Aorta (tissue), 5 donors: ENCODE measurements at places on chromosomes 7 and 10. TPM values are rescaled to one million over a fixed set of nuclear protein-coding genes. Genes with fewer than 3 reads are reported as not detected.

GRCh38 chr7:26497801-26498596 lies 206.3 kb downstream of the SNX10 start:
- no peaks in the 10 kb centered on the region for H3K4me1 ChIP-seq
- no peaks in the 10 kb centered on the region for H3K36me3 ChIP-seq
- no peak overlapping the region for H3K4me3 ChIP-seq

- no peak for DNase-seq
- no peak overlapping the region for H3K27ac ChIP-seq
- no peaks in the 10 kb centered on the region for H3K36me3 ChIP-seq
- no peaks in the 10 kb centered on the region for H3K27me3 ChIP-seq
- H3K4me3 ChIP-seq: no peak overlapping the region
- H3K4me1 ChIP-seq: no peaks in the 10 kb centered on the region
Observed at GRCh38 chr10:45502458-45502857, 128.4 kb downstream of the ALOX5 start.

- no peaks in the 10 kb centered on the region for H3K4me1 ChIP-seq
- no peak for DNase-seq
- no peaks in the 10 kb centered on the region for H3K27me3 ChIP-seq
- H3K4me3 ChIP-seq: no peak overlapping the region
- H3K36me3 ChIP-seq: no peaks in the 10 kb centered on the region
Observed at GRCh38 chr10:69558559-69558958, 14.7 kb downstream of the NEUROG3 start.

DNA sequence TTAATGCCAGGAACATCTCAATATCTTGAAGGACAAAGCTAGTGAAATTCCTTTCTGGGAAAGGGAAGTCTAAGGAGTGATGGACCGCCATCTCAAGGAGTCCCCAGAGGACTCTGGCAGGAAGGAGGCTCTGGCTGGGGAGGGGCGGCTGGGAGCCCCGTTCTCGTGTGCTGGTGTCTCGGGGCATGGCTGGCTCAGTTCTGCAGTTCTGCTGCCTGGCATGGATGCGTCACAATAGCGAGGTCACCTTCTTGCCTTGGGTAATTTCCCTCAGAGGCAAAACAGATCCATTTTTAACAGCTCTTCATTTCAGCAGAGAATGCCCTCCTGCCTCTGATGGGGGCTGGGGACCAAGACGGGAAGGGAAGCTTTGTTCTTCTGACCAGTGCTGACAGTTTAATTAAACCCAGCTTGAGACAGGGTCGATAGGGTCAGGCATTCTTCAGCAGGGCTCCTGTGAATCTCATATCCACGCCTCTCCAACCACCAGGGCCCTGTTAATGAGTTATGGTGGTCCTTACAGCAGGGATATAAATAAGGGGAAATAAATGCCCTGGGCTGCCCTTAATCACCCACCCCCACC lies 35.7 kb downstream of the SLIT1 start:
- DNase-seq: no peak
- no peak overlapping the region for H3K4me3 ChIP-seq
- no peaks in the 10 kb centered on the region for H3K4me1 ChIP-seq
- no peaks in the 10 kb centered on the region for H3K36me3 ChIP-seq

- H3K27ac ChIP-seq: no peak overlapping the region
- no peaks in the 10 kb centered on the region for H3K36me3 ChIP-seq
- no peak overlapping the region for H3K4me3 ChIP-seq
- peak; percentile 76 for DNase-seq
Observed at GRCh38 chr7:130721486-130722277, 12.3 kb downstream of the KLF14 start.

DNA sequence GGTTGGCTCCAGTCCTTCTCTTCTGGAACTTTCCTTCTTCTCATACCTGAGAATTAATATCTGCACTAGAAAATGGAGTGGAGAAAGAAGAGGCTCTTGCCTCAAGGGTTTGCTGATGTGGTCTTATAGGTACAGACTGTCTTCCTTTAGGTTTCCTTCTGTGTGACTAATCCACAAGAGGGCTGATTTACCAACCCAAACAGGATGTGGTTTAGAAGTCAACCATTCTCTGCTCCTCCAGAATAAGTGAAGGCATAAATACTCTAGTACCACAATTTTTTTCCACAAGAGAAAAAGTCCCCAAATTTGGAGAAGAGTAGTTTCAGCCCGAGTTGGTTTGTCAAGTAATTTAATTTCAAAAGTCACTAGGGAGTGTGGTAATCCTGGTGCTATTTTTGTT lies 85.8 kb downstream of the NRP1 start:
- no peaks in the 10 kb centered on the region for H3K4me1 ChIP-seq
- H3K36me3 ChIP-seq: peaks cover 2% of the 10 kb centered on the region
- no peak overlapping the region for H3K27ac ChIP-seq
- H3K27me3 ChIP-seq: no peaks in the 10 kb centered on the region

DNA sequence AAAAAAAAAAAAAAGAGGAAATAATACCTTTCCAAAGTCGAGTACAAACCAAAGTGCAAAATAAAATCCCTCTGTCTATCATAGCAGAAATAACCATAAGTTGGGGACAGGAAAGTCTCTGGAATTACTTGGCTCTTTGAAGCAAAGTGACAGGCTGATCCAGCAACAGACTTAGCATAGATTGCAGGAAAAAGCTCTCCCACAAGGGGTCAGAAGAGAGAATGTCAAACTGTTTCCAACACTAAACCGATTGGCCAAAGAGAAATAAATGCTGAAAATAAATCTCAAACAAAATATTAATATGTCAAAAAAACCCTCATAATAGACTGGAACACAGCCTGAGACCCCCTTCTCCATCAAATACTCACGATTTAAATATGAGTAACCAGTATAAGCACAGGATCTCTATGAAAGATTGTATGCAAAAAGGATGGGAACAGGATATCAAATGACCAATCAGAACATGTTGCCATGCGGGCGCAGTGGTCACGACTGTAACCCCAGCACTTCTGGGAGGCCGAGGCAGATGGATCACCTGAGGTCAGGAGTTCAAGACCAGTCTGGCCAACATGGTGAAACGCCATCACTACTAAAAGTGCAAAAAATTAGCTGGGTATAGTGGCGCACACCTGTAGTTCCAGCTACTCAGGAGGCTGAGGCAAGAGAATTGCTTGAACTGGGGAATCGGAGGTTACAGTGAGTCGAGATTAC lies 1000.7 kb upstream of the LRRN3 start:
- H3K27me3 ChIP-seq: no peaks in the 10 kb centered on the region
- DNase-seq: no peak
- H3K4me1 ChIP-seq: no peaks in the 10 kb centered on the region
- H3K4me3 ChIP-seq: no peak overlapping the region

GRCh38 chr7:24701261-24702235 lies 55.7 kb downstream of the GSDME start:
- no peak for DNase-seq
- peaks cover 1% of the 10 kb centered on the region for H3K4me1 ChIP-seq
- H3K36me3 ChIP-seq: no peaks in the 10 kb centered on the region
- H3K4me3 ChIP-seq: no peak overlapping the region
- no peak overlapping the region for H3K27ac ChIP-seq

GRCh38 chr10:133177380-133178157 lies 17.6 kb downstream of the KNDC1 start:
- H3K27me3 ChIP-seq: no peaks in the 10 kb centered on the region
- no peaks in the 10 kb centered on the region for H3K36me3 ChIP-seq
- H3K4me3 ChIP-seq: no peak overlapping the region
- H3K27ac ChIP-seq: no peak overlapping the region

DNA sequence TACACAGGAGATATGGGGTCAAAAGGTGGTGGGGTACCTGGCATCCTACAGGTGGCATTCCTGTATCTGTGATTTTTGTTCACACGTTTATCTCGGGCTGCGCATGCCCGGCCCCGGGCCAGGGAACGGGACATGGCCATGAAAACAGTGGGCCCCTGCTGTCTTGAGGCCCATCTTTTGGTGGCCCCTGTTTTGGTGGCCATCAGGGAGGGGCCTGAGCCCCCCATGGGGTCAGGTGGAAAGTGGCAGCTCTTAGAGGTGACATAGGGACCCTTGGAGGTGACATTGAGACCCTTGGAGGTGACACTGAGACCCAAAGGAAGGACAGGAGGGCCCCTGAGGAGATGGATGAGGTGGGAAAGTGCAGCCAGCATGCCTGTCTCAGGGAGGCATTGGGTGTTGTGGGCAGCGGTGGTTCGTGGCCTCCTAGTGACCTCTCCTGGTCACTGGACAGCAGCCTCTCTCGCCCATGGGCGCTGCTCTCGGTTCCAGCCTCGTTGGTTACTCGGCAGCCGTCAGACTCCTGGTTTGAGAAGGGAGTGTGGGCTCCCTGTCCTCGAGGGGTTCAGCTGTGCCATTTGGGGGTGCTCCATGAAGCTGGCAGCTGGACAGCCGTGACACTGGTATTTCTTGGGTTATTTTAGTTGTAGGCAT lies 39.9 kb downstream of the INPP5A start:
- no peaks in the 10 kb centered on the region for H3K4me1 ChIP-seq
- H3K4me3 ChIP-seq: no peak overlapping the region
- no peaks in the 10 kb centered on the region for H3K36me3 ChIP-seq
- peak; percentile 85 for DNase-seq
- no peak overlapping the region for H3K27ac ChIP-seq

- no peaks in the 10 kb centered on the region for H3K4me1 ChIP-seq
- H3K36me3 ChIP-seq: no peaks in the 10 kb centered on the region
- H3K27me3 ChIP-seq: no peaks in the 10 kb centered on the region
- no peak for DNase-seq
Observed at GRCh38 chr10:105187243-105187642, 546.2 kb downstream of the SORCS3 start.

- no peak overlapping the region for H3K4me3 ChIP-seq
- H3K36me3 ChIP-seq: no peaks in the 10 kb centered on the region
- DNase-seq: no peak
- H3K27me3 ChIP-seq: no peaks in the 10 kb centered on the region
Observed at GRCh38 chr7:84274029-84274638, 79.5 kb upstream of the SEMA3A start.

GRCh38 chr10:74282151-74282847 lies 131.3 kb downstream of the ADK start:
- H3K27me3 ChIP-seq: no peaks in the 10 kb centered on the region
- no peaks in the 10 kb centered on the region for H3K36me3 ChIP-seq
- no peaks in the 10 kb centered on the region for H3K4me1 ChIP-seq
- H3K4me3 ChIP-seq: no peak overlapping the region
- DNase-seq: no peak

DNA sequence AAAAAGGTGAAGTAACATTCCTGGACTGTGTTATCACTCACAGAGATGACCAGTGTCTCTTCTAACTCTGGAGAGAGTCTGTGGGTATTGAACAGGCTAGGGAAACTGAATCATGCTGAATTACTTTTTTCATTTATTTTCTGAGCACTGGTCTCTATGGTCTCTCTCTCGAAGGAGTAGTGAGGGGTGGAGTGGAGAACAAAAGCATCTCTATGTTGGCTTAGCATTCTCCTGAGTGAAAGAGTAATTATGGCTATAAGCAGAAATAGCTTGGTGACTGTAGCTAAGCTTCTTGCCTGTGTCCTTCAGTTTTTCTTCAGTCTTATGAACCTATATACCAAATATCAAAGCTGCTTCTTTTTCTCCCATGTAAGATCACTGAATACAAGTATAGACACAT lies 64.6 kb upstream of the PTN start:
- H3K36me3 ChIP-seq: no peaks in the 10 kb centered on the region
- H3K27me3 ChIP-seq: no peaks in the 10 kb centered on the region
- no peaks in the 10 kb centered on the region for H3K4me1 ChIP-seq
- DNase-seq: no peak
- no peak overlapping the region for H3K27ac ChIP-seq
- H3K4me3 ChIP-seq: no peak overlapping the region

GRCh38 chr7:69218576-69218975 lies 379.7 kb upstream of the AUTS2 start:
- no peak for DNase-seq
- no peaks in the 10 kb centered on the region for H3K27me3 ChIP-seq
- no peak overlapping the region for H3K27ac ChIP-seq
- peaks cover 5% of the 10 kb centered on the region for H3K4me1 ChIP-seq

DNA sequence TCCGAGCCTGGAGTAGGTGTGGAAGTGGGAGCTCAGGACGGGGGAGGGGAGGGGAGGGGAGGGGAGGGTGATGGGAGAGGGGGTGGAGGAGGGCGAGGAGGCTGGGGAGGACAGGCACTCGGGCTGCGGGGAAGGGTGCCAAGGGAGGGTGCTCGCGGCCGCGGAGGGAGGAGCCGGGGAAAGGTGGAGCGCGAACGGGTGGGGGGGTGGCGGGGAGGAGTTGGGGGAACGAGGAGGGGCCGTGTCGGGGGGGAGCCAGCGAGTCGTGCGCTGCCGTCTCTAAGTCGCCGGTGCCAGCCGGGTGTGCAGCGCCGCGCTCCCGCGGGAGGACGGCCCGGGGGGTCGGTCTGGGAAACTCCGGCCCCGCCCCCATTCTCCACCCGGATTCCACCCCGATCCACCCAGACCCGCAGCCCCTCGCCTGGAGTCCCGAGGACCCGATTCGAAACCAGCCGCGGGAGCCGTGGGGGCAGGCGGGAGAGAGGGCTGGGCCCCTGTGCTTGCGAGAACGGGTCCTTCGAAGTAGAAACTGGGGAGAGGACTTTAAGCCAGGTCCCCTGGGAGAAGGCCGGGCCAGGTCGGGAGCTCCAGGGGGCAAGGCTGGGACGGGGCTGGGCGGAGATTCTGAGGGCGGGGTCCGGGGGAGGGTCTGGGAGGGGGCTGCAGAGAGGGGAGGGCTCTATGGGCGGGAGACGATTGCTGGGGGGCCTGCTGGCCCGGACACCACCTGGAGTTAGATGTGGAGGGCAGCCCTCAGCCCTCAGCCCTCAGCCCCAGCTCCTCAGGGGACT lies at the start of gene ZNF467:
ZNF467 (minus strand) TSS at position 143 of the 791 bp plus-strand sequence. CDS start 2,556 bp downstream, outside the sequence.
- no peaks in the 10 kb centered on the region for H3K4me1 ChIP-seq
- H3K36me3 ChIP-seq: no peaks in the 10 kb centered on the region
- H3K4me3 ChIP-seq: peak within 1 kb of the TSS; percentile 56
- H3K27ac ChIP-seq: no peak within 1 kb of the TSS
- no peaks in the 10 kb centered on the region for H3K27me3 ChIP-seq

- no peak for DNase-seq
- no peaks in the 10 kb centered on the region for H3K27me3 ChIP-seq
- no peak overlapping the region for H3K4me3 ChIP-seq
- no peak overlapping the region for H3K27ac ChIP-seq
- no peaks in the 10 kb centered on the region for H3K36me3 ChIP-seq
Observed at GRCh38 chr10:4526311-4526731, 299.7 kb upstream of the AKR1E2 start.

GRCh38 chr10:66258693-66259092 lies 667.1 kb upstream of the LRRTM3 start:
- no peaks in the 10 kb centered on the region for H3K27me3 ChIP-seq
- H3K4me1 ChIP-seq: no peaks in the 10 kb centered on the region
- H3K36me3 ChIP-seq: no peaks in the 10 kb centered on the region
- no peak for DNase-seq
- no peak overlapping the region for H3K27ac ChIP-seq

CFAP58 gene
- total RNA-seq: 1.3 TPM

PPP1R9A gene
- total RNA-seq: 12.0 TPM

RBM20 gene
- total RNA-seq: 9.9 TPM
